ENCODE measurements at places on chromosomes 16 and 17.

DNA sequence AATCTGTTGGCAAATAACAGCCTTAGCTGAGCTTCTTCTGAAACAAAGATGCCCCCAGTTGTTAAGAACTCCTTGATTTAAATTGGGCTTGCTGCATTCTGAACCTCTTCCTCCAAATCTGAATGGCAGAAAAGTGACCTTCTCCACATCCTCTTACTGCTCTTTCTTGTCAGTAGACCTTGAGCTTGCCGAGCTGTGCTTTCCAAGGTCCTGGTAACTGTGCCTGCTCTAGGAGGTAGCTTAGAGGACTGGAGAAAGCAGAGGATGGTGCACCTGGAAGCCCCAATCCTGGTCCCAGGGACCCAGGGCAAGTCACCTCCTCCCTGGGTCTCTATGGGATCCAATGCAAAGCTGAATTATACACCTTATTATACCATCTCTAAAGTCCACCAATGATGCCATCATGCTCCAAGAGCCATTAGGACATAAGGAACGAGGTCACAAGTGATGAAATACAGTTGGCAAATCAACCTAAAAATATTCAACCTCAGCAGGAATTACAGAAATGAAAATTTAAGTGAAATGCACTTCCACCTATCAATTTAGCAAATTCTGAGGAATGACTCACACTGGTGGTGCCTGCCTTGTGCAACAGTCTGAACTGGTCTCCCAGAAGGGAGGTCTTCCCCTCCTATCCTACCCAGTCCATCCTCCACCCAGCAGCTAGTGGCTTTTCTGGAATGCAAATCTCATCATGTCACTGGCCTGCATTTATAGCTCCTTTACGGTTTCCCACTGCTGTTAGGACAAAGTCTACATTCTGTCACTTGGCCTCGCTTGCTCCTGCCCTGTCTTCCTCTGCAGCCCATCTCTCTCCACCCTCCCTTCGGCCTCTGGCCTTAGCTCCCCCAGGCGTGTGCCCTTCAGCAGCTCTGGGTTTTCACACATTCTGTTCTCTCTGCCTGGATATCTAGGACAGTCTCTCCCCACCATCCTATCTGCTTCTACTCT lies 36.6 kb downstream of the TOM1L2 start:
- no peak for DNase-seq

DNA sequence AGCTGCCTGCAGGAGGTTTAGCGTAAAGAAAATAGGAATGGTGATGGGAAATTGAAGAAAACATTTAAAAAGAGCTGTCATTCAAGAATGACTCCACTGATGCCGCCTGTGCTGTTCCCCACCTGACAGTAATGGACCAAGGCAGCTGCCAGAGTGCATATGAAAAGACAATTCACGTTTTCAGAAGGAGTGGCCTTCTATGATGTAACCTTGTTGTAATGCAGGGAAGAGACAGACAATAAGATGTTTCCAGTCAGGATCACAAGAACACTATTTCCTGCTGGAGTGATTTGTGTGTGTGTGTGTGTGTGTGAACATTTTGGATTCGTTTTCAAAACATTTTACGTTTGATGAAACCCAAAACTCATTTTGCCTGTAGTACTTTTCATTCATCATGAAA lies 203.7 kb downstream of the LGALS9B start:
- no peak for DNase-seq

DNA sequence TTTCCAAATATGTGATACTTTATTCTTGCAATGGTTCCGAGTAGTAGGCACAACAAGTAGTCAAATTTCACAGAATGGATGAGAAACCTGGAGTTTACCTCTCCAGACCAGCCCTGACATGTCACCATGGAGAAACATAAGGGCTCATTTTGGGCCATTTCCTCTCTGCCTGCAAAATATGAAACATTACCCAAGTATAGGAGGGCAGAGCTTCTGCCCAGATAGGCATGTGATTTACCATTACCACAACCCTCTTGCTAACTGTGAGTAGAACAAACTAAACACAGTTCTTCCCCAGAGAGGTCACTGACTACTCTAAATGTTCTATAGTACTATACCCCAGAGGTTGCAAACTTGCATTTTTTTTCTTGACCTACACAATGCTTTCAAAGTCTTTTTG lies 15.7 kb upstream of the KPNB1 start:
- DNase-seq = no peak

DNA sequence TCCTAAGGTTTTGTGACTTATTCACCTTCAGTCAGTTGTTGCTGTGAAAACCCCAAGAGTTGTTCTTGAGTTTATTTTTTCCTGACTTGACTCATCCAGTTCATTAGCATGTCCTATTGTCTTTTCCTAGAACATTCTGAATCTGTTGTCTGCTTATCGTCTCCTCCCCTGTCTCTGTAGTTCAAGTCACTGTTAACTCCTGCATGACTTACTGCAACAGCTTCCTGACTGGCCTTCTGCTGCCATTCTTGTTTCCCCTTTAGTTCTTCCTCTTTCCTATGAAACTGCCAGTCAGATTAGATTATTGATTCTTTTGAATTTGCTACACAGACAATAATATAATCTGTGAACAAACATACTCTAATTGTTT lies 161.5 kb downstream of the FTO start:
- no peak for DNase-seq

GRCh38 chr16:4347765-4348509 lies 3.2 kb downstream of the PAM16 start:
- no peak for DNase-seq

GRCh38 chr16:23357761-23358290 lies 55.7 kb downstream of the SCNN1B start:
- DNase-seq = no peak

- no peak for DNase-seq
Observed at GRCh38 chr17:8836821-8837562, 30.5 kb downstream of the PIK3R6 start.

- no peak for DNase-seq
Observed at GRCh38 chr16:89695086-89695874, 6.2 kb downstream of the SPATA2L start.

DNA sequence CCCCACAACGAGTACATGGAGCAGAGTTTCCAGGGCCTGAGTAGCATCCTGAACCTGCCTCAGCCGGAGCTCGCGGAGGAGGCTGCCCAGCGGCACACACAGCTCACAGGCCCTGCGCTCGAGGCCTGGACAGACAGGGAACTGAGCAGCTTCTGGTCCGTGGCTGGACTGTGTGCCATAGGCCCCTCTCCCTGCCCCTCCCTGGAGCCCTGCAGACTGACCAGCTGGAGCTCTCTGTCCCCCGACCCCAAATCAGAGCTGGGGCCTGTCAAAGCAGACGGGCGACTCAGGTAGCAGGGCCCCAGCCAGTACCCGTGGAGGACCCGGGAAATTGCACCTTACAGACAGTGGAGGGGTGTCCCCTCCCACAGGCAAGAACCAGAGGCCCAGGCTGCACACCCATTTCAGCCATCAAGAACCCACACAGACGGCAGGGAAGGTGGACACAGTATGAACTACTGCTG lies 13.0 kb downstream of the MRPL27 start:
- DNase-seq = no peak

- DNase-seq = no peak
Observed at GRCh38 chr16:30967795-30968194, 10.2 kb downstream of the SETD1A start.

Measured in thyroid gland (tissue), 4 donors.